ENCODE measurements at places on chromosomes 2 and 18.
A peak's percentile ranks its signal among the peaks of the same experiment; 100 is the strongest.

DNA sequence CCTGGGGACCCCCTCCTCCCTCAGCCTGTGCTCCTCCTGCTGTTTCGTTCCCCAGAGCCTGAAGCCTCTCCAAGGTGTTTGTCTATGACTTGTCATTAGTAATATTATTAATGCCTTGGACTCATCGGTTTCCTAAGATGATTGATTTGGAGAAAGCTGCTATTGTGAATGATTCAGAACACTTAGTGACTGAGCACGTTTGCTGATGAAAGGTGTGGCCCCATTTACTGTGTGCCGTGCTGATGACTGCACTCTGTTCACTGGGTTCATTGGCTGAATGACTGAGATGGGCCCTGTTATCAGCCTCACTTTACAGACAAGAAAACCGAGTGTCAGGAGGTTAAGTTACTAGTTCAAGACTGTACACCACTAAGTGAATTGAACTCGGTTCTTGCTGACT lies 111.4 kb downstream of the SPP2 start:
- no peak for DNase-seq

DNA sequence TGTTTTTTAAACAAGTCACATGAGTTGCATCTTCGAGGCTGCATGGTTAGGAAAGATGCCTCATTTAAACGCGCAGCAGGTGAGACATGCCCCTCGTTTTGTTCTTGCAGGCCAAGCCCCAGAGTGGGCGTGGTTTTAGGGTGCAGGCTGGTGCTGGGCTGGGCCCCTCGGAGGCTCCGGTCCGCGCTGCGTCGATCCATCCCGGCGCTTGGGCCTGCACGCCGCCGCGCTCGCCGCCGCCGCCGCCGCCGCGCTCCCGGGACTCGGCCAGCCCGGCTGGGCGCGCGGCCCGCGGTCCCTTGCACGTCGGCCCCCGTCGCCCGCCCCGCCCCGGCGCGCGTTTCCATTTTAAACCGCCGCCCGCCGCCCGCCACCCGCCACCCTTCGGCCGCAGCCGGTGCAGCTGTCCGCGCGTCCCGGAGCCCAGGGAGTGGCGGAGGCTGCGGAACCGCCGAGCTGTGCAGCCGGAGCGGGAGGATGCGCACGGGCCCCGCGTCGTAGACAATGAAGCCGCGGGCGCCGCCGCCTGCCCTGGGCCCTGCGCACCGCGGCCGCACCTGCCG lies 175.5 kb downstream of the AGAP1 start:
- DNase-seq: peak; percentile 68

GRCh38 chr2:98464772-98465310 lies 20.2 kb downstream of the INPP4A start:
- DNase-seq: no peak

- no peak for DNase-seq
Measured at GRCh38 chr2:220743203-220743602, 828.9 kb downstream of the EPHA4 start.

- DNase-seq: peak; percentile 45
Measured at GRCh38 chr2:42844901-42845821, 52.8 kb upstream of the HAAO start.
